ENCODE measurements at places on chromosomes 3 and 15.

DNA sequence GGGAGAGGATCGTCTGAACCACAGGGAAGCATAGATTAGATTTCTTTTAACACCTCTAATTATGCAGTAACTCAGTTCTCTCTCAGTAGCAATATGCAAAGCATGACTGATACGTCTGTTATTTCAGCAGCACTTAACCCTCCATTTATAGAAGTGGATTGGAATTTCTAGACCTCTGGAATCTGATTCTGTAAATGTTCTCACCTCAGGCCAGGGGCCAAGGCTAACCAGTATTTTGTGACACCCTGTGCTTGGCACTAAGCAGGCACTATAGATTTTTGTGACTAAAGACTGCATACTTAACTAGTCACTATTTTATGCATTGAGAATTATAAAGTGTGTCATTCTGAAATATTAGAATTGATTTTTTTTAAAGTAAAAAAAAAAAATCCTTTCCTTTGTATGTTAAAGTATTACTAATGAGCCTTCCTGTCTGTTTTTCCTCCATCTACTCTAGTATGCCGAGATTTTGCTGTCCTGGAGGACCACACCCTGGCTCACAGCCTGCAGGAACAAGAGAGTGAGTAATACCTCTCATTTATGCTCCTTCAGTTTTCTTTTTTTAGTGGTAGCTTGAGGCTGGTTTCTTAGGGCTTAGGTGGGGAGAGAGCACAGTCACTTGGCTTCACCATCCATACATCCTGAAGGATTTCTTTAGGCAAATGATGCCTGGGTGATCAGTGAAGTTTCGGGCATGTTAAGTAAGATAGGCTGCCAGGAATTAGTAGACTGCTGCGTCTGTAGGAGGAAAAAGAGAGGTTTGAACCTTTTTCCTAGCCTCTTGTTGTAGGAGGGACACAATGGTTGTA is 26.5 kb upstream of the UTS2B start:
- no peak for DNase-seq

DNA sequence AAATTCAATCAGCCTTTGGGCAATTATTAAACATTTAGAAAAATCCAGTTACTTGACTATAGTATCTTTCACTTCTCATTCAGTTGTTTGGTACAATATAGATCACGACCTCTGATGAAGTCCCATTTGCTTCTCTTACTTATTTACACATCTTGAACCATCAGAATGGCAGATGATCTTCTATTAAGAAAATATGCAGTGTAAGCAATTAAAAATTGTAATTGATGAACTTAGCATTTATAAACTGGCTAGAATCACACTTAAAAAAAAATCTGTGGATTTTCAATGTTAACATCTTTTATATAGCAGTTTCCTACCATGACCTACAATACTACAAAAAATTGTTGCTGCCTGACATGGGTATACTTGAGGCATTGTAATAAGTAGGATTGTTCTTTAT is 395.5 kb upstream of the CNTN4 start:
- DNase-seq: no peak

DNA sequence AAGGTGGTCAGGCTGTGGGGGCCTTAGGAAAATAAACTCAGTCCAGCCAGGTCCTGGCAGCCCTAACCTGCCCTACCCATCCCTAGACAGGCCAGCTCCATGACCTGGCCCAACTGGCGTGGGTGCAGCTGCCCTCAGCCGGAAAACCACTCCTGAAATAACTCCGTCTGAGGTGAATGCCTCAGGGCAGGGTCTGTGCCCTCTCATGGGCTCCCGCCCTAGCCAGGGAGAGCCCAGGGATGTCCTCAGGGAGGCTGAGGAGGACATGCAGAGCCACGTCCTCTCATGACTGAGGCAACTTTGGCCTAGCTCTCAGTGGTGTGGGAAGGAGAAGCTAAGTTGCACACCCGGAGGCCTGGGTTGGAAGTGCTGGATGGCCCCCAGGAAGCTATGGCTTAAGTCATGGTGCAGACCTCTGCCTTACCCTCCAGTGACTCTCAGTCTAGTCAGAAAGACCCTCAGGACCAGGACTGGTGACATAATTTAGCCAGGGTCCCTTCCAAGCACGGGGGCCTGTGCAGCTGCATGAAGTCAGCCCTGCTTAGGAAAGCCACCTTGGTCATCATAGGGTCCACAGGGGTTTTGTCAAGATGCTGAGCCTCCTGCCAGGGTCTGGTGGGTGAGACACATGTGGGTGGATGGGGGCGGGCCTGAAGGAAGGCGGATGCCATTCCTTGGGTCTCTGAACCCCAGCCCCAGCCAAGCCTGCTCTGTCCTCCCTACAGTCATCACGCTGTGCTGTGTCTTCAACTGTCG is 7.4 kb downstream of the TMIE start:
- DNase-seq: no peak

DNA sequence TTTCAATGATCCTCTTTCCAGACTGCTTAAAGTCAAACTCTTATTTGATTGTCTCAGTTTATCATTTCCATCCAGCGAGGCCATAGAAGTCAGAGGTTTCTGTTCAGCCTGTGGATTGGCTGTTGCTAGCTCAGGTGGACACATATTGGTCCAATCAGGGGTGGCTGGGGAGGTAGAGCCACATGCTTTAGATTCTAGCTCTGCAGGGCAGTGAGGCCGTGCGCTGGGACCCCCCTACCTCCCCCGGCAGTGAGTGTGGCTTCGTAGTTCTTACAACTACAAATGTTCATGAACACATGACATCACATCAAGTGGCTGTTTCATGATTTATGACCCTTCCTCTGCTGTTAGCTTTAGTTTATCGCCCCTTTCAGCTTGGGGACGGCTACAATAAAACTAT is 18.0 kb downstream of the APOD start:
- DNase-seq: no peak

- no peak for DNase-seq
Measured at GRCh38 chr3:38297947-38298711, 16.0 kb downstream of the SLC22A14 start.

DNA sequence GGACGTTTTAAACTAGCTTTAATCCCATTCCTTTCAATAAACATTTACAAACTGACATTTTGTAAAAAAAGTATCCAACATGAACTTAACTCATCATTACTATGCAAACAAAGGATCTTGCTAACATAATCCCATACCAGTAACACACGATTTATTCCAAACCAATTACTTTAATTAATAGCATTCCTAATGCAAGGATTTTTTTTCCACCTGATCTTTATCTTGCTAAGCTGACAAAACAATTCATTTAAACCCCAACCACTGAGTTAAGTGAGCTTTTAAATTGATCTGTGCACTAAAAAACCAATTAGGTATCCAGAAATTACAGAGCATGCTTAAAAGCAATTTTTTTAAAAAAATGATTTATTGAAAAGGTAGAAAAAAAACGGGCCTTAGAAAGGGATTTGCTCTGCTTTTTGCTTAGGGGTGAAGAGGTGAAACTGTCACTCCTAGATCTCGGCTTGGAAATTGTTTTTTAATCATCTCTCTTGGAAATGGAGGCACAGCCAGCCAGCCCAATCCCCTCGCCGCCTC is 1.2 kb downstream of the SH3BP5 start:
- DNase-seq: no peak

DNA sequence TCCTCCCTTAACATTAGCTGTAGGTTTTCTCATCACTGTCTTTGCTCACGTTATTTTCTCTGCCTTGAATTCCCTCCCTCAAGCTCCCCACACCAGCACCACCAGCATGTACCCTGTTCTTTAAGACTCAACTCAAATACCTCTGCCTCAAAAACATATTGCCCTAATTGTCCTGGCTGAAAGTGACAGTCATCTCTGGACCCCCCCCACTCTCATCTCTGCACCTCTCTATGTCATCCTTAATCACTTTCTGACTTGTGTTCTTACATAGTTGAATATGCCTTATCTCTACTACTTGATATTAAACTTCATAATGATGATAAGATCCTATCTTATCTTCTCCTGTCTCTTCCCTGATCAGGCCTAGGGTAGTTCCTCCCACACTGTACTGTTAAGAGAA is 345.2 kb upstream of the TPRG1 start:
- no peak for DNase-seq

- DNase-seq: no peak
Measured at GRCh38 chr3:31946484-31947081, 34.5 kb downstream of the OSBPL10 start.

- DNase-seq: no peak
Measured at GRCh38 chr3:184514171-184514490, 47.5 kb upstream of the EPHB3 start.

GRCh38 chr3:71487418-71487817 is 96.1 kb downstream of the FOXP1 start:
- DNase-seq: no peak

GRCh38 chr15:25609371-25609770 is 170.5 kb upstream of the UBE3A start:
- DNase-seq: no peak

GRCh38 chr15:64478863-64479262 is 18.5 kb downstream of the ZNF609 start:
- DNase-seq: no peak

GRCh38 chr3:153830552-153830951 is 290.6 kb upstream of the ARHGEF26 start:
- no peak for DNase-seq

DNA sequence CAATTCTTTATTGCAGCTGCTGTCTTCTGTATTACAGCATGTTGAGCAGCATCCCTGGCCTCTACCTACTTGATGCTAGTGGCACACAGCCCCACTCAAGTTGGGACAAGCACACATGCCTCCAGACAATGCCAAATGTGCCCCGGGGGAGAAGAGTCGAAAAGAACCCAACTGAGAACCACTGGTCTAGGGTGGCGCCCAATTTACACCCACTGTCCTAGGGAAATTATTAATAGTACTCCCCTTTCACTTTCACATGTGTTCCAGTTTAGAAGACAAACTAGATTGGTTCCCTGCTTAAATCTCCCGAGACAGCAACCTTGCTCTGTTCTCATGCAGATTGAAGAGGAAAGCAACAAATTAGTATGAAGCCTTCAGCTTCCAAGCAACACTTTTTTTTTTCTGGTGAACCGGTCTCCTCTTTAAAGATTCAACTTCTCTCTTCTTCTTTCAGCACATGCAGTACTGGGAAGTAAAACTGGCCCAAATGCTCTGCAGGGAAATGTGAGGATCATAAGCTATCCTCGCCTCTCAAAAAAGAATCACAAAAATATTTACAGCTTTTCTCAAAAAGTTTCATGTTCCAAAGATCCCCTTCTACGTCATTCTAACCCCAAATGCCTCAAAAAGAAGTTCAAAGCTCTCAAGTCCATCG is 823.9 kb upstream of the CFAP20DC start:
- DNase-seq: no peak

- DNase-seq: no peak
Measured at GRCh38 chr3:116579840-116580239, 129.7 kb upstream of the TUSC7 start.

DNA sequence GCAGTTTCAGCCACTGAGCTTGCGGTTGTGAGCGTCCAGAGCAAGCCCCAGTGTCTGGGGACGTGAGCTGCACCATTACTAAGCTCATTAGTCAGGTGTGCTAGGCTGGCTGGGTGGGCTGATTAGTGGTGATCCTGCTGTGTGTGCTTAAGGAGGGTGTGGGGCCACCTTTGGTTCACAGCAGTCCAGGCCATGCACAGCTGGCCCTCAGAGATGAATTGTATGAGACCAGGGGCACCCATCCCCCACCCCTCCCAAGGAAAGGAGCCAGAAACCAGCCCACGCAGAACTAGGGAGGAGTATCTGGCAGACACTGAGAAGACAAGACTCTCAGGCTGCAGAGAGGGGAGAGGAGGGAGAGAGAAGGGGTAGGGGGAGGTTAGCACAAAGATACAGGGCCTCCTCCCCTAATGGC is 3.8 kb downstream of the TYRO3 start:
- DNase-seq: no peak

DNA sequence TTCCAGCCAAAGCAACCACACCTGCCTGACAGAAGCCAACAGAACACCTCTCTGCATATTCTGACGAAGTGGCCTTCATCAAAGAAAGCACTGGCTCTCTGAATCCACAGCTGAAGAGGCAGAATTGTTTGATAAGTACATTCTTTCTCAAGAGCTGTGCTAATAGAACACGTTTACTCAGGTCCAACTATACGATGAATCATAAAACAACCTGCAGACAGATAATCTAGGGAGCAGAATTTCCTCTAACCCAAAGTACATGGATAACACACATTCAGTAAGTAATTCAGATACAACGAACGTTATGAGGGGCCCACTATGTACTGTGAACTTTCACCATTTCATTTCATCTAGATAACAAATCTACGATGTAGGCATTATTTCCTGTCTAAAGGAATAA is 25.4 kb downstream of the ALDH1A2 start:
- DNase-seq: no peak

- no peak for DNase-seq
Measured at GRCh38 chr15:76337059-76337695, 604 bp downstream of the ISL2 start.

- no peak for DNase-seq
Measured at GRCh38 chr3:157467200-157467599, 30.6 kb downstream of the PTX3 start.

DNA sequence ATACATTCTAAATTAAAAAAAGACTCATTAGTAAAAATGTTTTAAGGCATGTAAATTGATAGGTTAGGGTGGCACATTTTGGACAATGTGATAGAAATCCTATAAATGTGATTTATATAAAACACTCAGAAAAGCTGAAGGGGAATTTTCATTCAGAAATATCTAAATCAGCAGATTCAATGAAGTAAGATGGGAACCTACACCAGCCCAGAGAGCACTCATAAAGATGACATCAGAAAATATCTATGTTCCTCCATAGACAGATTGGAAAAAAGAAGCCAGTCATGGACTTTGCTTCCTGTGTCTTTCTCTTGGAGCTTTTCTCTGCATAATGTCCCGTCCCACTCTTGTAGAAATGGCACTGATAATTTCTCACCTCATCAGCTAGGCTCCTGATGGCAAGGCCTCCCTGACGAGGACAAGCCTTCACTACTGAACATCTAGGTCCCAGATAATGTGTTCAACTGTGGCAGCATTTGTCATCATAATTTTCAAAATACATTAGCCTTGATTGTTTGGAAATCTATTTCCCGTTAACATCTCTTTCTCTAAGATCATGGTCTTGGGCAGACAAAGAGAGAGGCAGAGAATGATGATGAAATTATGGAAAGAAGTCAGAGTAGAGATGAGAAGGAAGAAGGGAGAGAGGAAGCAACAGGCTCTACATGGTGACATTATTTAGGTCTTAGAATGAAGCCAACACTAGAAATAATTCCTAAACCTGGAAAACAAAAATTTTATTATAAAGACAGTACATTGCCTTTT is 354.4 kb downstream of the NTRK3 start:
- DNase-seq: no peak

- no peak for DNase-seq
Measured at GRCh38 chr3:103085465-103085864, 650.6 kb downstream of the ZPLD1 start.

GRCh38 chr15:48866141-48866563 is 11.8 kb upstream of the EID1 start:
- no peak for DNase-seq

Data from stimulated activated naive CD4-positive, alpha-beta T cell (primary cell).